Nucleus accumbens (tissue), 56 donors: ENCODE measurements at places on chromosomes 16 and 17.

- no peak for DNase-seq
These were observed 27.0 kb downstream of the LAT start for GRCh38 chr16:29011851-29012250.

DNA sequence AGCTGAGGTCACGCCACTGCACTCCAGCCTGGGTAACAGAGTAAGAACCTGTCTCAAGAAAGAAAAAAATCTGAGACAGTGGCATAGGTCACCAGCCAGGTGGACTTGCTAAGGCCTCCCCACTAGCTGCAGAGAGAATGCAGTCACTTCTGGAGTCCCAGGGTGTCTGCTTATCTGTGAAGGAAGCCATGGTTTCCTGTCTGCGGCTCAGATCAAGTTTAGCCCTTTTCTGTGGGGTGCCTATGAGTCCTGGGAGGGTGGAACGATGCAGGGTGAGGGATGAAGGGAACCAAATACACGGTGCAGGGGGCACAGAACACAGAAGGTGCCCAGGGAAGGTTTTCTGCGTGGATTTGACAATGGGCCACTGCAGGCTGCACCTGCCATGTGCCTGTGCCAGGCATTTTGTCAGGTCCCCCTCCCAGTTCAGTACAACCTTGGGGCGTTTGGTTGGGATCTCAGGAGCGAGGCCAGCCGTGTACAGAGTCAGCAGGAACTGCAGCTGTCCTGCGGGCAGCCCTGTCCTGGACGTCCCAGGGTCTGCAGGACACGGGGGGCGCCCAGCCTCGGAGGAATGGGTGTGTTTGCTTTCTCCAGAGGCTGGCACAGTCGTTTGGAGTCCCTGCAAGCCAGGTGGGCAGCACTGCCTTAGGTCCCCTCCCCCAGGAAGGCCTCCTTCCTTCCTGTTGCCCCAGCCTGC lies 41.8 kb downstream of the RAB11FIP4 start:
- DNase-seq = no peak

DNA sequence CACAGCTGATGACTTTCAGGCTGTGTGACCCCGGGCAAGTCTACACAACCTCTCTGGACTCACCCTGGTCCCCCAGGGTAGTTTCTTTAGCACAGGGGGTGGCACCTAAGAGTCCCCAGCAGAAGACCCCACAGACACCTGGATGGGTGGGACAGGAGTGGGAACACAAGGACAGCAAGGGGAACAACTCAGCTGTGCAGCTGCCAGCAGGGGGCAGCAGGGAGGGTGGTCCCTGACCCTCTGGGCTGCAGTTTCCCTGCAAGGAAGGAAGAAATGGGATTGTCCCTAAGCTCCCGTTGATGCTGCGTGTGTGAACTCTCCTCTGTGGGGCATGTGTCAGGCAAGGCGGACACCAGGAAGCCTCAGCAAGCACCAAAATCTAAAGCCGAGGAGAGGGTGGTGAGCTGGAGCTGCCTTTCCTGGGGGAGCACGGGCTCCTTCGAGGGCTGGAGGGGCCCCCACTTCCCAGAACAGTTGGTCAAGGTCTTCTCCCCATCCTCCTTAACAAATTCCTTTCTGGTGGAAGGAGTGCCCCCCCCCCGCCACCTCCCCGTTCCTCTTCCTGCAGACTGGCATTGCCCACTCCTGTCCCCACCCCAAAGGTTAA lies 24.1 kb upstream of the CDH5 start:
- no peak for DNase-seq

GRCh38 chr16:56120447-56121155 lies 70.7 kb upstream of the GNAO1 start:
- DNase-seq = no peak

GRCh38 chr17:2146132-2146871 lies 91.4 kb downstream of the HIC1 start:
- no peak for DNase-seq

DNA sequence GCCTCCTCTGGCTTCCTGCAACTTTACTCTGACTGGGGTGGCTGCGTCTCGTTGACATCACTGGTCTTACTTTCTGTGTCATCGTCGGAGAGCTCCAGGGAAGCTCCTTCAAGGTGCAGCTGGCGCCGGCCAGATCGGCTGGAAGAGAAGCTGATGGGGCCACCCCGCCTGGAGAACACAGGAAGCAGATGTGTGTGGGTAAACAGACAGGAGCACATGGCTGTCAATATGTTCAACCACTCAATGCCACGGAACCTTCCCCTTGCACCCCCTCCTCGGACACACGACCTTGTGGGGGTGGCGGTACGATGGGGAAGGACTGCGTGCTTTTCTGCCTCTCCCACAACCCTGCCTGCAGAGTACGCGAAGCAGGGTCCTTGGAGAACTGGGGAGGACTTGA lies 40.1 kb downstream of the NDEL1 start:
- no peak for DNase-seq

- no peak for DNase-seq
These were observed 21.1 kb downstream of the ETV4 start for GRCh38 chr17:43524945-43525575.

DNA sequence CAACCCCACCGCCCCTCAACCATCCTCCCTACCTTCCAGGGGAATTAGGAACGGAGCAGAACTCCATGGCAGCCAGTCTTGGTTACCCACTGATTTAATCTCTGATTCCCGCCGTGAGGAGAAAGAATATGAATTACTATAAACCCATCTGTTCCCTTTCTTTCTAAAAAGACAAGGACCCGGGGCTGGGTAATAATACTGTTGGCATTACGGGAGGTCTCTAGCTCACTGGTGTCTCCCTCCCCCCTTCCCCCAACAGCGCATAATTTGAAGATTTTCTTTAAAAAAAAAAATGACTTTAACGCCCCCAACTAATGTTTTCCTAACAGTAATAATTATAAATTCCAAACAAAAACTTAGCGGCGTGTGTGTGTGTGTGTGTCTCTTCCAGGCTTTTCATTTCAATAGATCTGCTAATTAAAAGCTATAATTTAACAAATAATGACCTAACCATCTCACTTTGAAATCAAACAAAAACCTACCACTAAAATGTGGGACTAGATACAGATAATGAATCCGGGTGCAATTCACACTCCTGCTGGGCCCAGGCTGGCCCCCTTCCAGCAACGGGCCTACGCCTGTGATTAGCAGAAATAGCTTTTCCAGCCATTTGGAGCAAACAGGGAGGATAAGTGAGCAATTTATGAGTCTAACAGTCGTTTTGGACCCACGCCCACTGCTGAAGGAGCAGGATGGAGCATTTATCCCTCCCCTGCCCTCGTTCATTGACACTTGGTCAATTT lies 18.2 kb upstream of the BHLHA9 start:
- no peak for DNase-seq

DNA sequence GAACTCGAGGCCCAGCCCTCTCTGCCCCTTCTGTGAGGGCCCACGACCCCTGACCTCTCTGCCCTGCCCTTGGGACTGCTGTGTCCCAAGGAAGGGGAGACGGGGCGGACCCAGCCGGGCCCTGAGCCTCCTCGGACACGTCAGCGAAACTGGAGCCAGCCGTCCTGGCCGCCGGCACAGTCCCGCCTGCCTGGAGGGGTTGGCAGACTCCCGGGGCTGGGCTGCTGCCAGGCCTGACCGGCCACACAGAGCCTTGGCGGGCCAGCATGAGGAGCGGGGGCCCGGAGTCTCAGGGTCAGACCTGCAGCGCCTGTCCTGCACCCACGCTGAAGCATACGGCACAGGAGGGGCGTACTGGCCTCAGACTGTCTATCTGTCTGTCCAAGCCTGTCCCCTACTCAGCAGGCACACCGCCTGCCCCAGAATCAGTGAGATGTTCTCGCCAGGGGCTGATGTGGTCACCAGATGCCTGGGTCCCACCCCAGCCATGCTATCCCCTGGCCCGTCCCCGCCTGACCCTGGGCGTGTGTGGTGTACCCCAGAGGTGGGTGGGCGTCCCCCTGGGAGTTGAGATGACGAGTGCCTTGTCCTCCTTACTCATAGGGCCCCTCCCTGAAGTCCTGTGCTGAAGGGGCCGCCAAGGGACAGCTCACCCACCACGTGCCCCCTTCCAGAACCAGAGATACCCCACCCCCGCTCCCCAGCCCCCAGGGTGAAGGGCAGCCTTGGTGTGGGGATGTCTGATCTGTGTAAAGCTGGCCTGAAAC lies 4.7 kb downstream of the VASN start:
- DNase-seq = peak; percentile 77

DNA sequence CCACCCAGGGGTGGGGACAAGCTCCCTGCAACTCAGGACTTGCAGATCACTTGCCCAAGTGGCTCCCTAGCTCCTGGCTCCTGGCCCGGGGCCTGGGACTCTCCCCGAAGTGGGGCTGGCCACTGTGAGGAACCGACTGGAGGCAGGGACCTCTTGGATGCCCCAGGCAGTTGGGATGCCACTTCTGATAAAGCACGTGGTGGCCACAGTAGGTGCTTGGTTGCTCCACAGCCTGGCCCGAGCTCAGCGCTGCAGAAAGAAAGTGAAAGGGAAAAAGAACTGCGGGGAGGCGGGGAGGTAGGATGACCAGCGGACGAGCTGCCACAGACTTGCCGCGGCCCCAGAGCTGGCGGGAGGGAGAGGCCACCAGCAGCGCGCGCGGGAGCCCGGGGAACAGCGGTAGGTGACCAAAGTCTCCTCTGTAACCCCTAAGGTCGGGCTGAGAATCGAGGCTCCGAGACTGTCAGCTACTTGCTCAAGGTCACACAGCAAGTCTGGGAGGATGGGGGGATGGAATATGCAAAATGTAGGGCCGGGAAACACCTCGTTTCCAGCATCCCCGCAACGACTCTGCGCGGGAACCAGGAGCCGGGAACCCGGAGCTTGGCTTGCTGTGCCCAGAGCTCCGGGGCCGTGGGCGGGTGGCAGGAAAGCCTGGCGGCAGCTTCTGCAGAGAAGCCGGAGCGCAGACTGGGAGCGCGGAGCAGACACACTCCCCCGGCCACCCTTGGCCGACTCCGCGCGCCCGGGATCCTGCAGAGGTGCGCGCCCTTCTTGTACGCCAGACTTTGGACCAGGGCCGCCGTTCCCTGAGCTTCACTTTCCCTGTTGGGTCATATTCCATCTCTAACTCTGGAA lies 1.9 kb downstream of the CIITA start:
- DNase-seq = no peak

DNA sequence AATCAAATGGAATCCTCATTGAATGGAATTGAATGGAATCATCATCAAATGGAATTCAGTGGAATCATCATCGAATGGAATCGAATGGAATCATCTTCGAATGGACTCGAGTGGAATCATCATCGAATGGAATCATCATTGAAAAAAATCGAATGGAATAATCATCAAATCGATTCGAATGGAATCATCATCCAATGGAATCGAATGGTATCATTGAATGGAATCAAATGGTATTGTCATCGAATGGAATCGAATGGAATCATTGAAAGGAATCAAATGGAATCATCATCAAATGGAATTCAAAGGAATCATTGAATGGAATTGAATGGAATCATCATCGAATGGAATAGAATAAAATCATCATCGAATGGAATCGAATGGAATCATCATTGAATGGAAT lies 619.3 kb downstream of the TP53TG3F start:
- DNase-seq = no peak

DNA sequence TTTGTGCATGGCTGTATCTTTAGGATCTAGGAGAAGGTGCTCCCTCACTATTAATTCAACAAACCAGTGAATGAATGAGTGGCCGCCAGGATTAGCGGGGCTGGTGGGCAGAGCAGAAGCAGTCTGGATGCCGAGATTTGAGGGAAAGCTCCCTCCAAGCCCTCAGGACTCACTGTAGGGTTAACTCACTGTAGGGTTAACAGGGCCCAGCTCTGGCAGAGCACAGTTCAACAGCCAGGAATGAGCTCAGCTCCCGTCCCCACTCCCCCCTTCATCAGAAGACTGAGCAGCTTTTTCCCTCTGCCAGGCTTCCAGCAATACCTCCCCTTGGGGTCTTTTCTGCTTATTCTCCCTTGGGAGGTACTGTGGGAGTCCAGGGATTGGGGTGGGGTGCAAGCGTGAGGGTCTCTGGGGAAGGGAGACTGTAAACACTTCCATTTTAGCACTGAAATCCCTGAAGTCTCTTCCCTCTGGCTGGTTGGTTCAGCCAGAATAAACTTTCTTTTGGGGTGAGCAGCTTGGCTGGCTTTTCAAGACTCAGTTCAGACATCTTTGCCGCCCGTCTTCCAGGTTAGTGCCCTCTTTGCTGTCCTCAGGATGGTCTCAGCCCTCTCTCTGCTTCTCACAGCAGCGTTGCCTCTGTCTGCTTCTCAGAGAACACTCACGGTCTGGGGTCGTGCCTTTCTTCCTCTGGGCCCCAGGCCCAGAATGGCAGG lies 53.7 kb upstream of the WSB1 start:
- no peak for DNase-seq

- DNase-seq = peak; percentile 83
These were observed 9.3 kb downstream of the CORO6 start for GRCh38 chr17:29613352-29613837.

- peak; percentile 17 for DNase-seq
These were observed 19.1 kb upstream of the STAC2 start for GRCh38 chr17:39244600-39245570.

DNA sequence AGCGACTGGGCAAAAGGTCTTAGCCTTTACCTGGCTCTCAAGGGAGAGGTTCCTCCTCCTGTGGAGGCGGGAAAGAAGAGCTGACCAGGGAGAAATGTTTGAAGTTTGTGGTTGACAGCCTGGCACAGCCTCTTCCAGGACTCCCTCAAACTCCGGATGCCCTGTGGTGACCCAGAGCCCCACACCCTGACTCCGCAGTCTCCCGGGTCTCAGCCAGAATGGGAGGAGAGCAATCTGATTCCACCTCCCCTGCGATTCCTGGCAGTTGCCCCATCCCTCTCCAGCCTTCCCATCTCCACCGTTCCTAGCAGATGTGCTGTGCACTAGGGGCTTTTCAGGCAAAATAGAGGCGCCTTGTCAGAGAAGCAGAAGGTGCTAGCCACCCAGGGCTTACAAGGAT lies 5.5 kb upstream of the DNAI2 start:
- DNase-seq = no peak

- no peak for DNase-seq
These were observed 1.5 kb downstream of the SOCS7 start for GRCh38 chr17:38353086-38353604.

GRCh38 chr17:31296142-31296541 lies 897 bp downstream of the OMG start:
- DNase-seq = no peak

- DNase-seq = no peak
These were observed 12.4 kb downstream of the C17orf50 start for GRCh38 chr17:35773129-35773528.

DNA sequence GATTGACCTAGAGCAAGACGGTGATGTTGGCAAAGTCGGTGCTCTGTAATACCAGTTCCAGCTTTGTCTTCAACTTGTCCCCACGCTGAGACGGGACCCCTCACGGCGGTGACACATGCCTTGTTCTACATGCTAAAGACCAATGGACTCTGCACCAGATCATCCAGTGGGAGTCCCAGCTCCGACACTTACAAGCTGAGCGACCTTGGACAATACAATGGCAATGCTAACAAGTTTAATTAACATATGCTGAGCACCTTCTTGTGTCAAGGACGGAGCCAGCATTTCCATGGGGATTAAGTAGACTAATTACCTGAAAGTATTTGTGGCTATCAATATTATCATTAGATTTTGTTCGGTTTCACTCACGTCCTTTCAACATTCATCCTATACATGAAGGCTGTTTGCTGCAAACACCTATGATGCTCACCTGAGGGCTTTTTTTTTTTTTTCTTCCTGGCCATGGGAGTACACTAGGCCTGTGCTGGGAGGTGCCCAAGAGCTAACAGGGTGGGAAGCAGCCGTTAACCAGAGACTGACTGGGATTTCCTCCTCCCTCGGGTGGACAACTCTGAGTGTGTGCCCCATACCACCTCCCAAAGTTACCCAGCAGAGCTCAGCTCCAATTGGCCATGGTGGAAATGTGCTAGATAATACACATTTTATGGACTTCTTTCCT lies 308.6 kb upstream of the ZFHX3 start:
- DNase-seq = no peak

- no peak for DNase-seq
These were observed 150.5 kb downstream of the NPIPB5 start for GRCh38 chr16:22661161-22661647.
